ENCODE measurements at places on chromosomes 13 and 19.
A peak's percentile ranks its signal among the peaks of the same experiment; 100 is the strongest.

DNA sequence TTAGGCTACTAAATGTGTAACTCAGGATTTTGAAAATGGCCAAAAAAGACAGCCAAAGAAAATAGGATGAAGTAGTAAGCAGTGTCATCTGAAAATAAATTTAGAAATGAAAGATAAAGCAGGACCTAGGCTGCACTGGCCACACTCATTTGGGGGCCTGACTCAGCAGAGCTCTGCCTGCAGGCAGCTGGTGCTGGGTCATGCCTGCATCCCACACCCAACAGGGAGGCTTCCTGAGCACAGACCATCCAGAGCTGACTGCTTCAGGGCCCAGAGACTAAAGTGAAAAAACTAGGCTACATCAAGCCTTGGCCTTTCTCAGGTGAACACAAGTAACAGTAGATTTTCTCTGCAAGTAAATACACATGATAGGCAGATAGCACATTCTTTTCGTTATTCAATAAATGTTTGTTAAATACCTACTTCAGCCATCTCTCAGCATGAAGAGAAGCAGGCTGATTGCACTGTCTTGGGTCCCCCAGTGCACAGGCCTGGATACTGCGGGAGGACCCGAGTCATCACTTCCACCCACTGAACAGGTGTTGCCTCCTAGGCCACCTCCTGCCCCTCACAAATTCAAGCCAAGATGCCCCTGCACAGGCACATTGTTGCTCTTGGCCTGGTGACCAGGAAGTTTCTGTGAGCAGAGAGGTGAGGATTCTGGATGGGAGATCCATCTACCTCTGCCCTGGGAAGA, 284.0 kb downstream of the OXGR1 start:
- no peak for DNase-seq

DNA sequence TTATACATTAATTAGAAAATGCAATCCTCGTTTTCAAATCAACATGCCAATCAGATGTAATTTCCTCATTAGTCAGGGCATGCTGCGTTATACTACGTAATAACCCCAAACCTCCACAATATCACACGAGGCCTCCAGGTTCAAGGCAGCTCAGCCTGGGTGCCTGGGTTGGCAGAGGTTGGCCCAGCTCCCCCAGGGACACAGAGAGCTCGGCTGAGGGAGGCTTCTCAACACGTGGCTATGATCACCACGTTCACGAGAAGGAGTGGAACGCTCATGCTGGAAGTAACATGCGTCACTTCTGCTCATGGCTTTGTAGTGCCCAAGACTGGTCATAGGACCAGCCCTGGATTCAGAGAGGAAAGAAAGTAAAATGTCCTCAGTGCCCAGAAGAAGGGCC, 144.9 kb upstream of the SOX1 start:
- no peak for DNase-seq

DNA sequence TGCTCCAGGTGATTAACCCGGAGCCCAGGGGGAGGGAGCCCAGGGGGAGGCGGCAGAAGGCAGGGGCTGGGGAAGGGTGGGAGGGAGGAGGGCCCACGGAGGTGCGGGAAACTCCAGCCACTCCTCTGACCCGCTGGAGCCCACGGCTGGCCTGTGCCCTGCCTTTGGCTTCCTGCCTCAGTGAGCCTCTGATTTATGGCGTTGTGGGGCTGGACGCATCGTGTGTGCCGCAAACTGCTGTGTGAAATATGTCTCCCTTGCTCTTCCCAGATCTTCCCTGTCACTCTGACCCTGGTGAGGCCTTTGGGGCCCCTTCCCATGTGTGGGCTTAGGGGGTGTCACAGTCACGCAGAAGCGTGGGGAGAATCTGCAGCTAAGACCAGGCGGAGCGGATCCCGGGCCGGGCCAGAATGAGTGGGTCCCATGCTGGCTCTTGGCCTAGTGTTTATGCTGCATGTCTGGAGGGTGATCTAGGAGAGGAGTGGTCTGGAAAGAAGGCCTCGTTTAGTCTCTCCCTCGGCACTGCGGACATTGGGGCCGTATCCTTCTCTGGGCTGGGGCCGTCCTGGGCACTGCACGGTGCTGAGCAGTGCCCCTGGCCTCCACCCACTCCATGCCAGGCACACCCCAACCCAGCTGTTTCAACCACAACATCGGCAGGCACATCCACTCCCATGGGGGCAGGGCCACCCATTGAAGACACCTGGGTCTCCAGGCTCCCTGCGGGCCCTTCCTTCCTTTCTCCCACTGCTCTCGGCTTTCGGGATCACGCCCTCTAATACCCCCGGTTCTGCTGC, 123.0 kb downstream of the KDM4B start:
- no peak for DNase-seq

DNA sequence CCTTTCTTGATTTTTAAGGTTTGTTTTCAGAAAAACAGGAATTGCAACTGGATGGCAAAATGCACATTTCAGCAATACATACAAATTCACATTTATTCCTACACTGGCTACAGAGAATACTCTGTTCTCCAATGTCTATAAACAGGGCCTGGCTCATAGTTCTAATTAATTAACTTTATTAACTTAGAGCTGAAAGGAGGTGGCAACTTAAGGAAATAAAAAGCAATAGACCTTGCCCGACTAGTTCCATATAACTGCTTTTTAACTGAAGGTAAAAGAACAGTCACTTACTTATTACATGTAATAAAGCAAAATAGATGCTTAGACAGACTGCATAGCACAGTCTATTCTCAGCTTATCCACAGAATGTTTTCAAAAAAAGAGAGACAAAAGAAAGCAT, 498.5 kb downstream of the DIAPH3 start:
- no peak for DNase-seq

DNA sequence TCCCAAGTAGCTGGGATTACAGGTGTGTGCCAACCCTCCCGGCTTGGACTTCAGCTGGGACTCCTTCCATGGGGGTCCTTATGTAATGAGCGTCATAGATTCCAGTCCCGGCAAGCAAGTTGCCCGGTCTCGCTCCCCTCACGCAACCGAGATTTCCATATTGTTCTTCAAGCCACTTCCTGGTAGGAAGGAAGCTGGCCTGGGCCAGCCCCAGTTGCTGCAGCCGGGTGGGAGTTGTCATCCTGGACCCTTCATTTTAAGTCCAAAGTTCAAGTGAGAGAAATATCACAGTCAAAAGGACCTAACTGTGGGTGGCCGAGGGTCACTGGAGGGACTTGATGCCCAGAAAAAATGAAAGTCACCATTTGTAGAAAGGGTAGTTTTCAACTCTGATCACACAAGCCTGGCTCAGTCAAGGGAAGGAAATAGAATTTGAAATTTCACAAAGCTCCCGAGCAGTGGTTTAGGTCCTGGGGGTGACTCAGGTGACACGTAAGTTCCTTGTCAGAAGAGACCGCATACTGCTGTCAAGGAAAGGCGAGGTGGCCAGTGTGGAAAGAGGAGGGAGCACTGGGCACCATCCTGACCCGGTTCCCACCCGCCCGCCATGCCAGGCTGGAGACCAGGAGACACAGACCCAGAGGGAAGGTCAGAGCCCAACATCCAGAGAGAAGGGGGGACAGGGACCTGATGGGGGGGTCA, 5.3 kb downstream of the FGF21 start:
- peak; percentile 18 for DNase-seq

- no peak for DNase-seq
These were observed 19.1 kb downstream of the SYDE1 start for GRCh38 chr19:15126131-15126910.

- DNase-seq: no peak
These were observed at the start of gene SHANK1 for GRCh38 chr19:50719566-50719965. SHANK1 (minus strand) TSS chr19:50719802; CDS start chr19:50716919, 2,883 bp downstream.

- DNase-seq: no peak
These were observed 65.5 kb downstream of the ERCC5 start for GRCh38 chr13:102911336-102911735.

GRCh38 chr19:39995794-39996193, 1.1 kb upstream of the ZNF546 start:
- no peak for DNase-seq

GRCh38 chr19:41325947-41326706, 16.2 kb downstream of the CCDC97 start:
- DNase-seq: no peak

GRCh38 chr19:18393836-18394235, 3.6 kb downstream of the LRRC25 start:
- no peak for DNase-seq

- DNase-seq: no peak
These were observed 9.4 kb upstream of the DCUN1D2 start for GRCh38 chr13:113499936-113500335.

DNA sequence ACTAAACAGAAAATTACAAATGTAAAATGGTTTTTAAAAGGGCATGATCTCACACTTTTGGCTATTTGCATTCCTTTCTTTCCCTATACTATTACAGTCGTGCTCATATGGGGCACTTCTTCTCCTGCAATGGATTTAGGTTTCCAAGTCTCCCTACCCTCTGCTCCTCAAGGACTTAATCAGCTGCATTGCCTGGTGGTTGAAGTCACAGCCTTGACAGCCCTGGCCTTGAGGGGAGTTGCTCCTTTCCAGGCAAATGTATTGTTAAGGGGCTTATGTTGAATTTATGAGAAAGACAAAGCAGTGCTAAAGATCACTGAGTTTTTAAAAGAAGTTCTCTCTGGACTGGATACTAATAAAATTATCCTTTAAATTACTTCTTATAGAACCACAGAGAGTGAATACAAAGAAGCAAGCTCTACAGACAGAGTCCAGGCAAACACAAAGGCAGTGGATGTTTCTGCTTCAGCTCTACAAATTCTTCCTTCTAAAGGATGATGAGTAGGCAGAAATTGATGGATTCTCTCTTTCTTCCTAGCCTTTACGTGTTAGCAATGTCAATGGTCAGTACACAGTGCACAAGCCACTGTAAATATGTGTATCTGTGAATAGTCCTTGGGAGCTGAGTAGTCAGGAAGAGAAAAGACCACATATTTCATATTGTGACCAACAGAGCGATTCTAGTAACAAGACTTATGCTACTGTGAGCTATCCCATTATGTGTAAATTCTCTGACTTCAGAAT, 390.9 kb downstream of the TBC1D4 start:
- DNase-seq: no peak

DNA sequence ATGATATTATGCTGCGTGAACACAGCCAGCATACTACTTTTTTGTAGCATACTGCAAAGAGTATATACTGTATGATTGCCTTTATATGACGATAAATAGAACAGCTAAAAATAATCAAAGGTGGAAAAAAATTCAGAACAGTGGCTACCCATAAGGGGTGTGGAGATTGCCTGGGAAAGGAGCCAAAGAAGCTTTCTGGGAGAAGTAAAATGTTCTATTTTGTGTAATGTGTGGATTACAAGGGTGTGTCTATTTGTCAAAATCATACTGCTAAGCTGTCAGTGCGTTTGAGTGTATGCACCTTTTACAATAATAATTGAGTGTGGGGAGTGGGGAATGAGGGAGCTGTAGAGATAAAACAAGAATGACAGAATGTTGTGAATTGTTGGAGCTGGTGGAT, 45.2 kb upstream of the MTIF3 start:
- no peak for DNase-seq

GRCh38 chr19:1675633-1676350, 23.4 kb upstream of the TCF3 start:
- DNase-seq: no peak

DNA sequence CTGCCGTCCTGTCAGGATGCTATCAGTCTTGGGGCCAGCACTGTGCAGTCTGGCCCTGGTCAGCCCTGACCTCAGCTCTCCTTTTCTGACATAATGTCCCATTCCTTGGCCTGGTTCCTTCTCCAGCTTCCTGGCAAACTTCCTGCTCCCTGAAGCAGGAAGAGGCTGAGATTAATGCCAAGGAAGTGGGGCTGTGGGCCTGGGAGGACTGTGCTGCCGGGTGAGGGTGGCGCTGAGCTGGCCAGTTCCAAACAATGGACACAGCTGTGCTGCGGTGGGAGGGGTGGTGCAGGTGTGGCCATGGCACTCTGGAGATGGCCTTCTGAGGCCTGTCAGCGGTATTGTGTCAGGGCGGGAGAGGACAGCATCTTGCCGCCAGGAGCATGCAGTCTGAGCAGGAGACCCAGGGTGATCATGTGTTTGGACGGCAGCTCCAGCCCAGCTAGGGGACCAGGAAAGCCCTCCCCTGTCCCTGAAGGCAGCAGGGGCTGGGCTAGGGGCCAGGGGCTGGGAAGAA, 30.9 kb downstream of the TUBA3C start:
- no peak for DNase-seq

DNA sequence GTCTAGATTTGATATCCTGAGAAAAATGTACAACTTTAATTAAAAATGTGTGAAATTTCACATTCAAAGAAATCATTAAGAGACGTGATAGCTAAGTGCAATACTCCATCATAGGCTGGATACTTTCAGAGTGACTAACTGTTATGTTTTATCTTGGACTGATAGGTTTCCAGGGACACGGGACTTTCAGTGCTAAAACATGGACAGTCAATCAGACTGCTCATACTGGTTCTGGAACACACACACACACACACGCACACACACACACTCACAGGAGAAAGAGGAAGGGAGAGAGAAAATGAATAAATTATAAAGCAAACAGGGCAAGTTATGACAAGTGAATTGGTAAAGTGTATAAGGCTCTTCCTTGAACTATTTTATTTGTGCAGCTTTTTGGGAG, 955.9 kb downstream of the SLITRK5 start:
- no peak for DNase-seq

DNA sequence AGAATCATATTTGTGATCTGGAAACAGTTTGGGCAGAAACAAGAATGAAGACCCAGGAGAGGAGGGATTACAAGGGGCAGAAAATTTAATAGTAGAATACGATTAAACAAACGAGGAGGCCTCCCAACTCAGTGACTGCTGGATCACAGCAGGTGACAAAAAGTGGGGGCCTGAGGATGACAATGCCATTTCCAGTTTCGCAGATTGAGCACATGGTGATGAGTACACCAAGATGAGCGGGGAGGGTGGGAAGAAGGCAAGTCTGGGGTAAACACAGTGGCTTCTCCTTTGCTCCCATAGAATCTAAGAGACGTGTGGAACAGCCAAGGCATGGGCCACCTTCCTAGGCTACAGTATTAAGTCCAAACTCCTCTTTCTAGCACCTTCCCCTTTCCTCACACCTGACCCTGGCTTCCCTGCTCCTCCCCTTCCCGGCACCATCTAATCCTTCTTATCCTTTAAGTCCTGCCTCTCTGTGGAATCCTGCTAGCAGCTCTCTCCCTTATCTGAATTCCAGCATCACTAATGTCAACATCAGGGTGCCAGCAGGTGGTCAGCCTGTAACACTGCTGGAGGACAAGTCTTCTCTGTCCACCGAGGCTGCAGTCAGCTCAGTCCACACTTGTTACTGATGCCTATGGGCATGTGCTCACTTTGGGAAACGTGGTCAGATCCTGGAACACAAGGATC, 13.5 kb downstream of the ATP7B start:
- DNase-seq: no peak

DNA sequence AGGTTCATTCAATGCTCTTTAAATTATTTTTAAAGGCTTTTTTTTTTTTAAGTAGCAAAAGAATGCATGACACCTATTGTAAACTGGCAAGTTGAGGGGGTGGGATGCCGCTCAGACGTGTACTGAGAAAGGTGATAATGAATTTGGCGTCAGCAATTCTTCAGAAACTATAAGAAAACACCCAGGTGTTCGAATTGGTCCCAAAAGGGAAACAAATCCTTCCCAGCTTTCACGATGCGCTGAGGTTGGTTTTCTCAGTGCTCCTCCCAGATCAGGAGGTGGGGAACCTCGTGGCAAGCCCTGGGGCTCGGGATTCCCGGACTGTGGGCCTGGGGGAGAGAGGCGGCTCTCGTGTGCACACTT, 543 bp upstream of the FAM124A start:
- DNase-seq: no peak
